ENCODE measurements at places on chromosomes 5 and 9.
A peak's percentile ranks its signal among the peaks of the same experiment; 100 is the strongest.

DNA sequence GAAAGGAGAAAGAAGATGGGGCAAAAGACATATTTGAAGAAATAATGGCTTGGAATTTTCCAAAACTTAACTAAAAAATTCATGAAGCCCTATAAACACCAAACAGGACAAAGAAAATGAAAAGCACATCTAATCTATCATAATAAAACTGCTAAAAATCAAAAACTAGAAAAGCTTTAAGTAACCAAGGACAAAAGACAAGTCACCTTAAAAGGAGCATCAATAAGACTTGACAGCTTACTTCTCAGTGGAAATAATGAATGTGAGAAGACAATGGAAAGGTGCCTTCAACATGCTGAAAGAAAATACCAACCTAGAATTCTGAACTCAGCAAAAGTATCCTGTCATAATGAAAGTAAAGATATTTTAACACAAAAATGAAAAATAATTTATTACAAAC, 27.0 kb downstream of the GTF3C4 start:
- no peak for DNase-seq

DNA sequence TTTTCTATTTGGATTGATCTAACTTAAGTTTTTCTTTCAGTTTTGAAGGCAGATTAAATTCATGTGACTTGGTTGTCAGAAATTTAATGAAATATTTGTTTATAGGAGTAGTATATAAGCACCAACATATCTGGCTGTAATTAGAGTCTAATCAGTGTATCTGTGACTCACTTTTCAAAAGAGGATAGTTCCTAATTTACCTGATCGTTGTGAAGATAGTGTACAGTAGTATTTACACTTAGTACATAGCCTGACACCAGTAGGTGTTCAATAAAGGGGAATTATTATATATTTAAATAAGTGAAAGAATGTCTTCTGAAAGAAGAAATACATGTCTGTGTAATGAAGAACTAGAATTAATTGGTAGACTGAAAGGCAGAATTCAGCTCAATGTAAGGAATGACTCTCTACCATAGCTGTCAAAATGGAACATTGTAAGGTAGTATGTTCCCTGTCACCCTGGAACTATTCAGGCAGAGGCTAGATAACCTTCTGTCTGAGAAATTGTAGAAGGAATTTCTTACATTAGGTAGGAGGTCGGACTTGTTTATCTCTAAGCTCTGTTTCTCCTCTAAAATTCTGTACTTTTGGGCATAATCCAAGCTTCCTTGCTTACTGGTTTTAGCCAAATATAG, 8.6 kb downstream of the TGFBR1 start:
- DNase-seq = no peak

DNA sequence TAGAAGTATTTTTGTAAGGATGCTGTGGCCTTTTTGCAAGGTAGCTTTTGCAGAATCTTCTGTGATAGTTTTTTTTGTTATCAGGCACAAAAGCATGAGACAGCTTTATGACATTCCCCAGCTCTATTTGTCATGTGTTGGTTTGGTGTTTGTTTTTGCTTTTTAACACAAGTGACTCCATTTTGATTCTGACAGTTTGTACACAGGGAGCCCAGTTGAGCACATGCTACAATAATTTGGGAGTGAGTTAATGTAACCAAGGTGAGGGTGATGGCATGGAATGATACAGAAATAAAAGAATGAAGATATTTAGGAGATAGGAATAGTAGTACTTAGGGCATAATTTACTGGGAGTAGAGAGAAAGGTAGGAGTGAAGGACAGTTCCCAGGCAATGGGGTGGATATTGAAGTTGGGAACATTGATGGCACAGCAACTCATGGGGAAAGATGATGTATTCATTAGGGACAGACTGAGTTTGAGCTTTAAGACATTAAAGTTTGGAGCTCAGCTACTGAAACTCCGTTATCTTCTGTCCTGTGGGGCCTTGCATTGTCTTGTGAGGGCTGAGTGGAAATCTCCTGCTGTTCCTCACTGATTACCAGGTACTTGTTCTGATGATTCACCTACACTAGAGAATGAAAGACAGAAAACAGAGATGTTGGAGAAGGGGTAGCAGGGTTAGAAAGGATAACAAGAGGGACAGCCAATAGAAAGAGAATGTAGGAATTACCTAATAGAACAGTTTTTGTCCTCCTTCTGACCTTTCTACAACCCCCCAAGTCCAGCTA, 88.3 kb upstream of the CCDC112 start:
- DNase-seq = no peak

DNA sequence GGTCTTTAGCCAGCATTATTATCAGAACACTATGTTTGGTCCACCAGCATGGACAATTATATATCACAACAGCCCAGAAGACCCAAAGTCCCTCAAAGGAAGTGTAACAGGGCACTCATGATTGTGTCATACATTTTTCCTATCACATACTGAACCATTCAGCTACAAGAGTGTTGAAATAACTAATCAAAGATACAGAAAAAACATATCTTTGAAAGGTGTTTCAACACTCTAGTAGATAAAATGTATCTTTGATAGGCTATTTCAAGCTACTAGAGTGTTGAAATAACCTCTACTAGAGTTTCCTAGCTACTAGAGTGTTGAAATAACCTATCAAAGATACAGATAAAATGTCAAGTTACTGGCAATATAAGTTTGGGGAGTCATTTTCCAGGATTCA, 545.0 kb downstream of the PRR16 start:
- DNase-seq = no peak

- DNase-seq = no peak
These were observed 132.0 kb upstream of the WWC1 start for GRCh38 chr5:168159425-168159824.

DNA sequence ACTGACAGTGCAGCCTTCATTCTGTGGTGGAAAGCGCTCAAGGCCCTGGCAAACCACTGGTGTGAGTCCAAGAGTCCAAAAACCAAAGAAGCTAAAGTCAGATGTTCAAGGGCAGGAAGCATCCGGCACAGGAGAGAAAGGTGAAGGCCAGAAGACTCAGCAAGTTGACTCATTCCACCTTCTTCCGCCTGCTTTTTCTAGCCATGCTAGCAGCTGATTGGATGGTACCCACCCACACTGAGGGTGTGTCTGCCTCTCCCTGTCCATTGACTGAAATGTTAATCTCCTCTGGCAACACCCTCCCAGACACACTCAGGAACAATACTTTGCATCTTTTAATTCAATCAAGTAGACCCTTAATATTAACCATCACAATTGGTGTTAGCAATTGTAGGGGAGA, 296.1 kb downstream of the NDUFS4 start:
- DNase-seq = no peak

DNA sequence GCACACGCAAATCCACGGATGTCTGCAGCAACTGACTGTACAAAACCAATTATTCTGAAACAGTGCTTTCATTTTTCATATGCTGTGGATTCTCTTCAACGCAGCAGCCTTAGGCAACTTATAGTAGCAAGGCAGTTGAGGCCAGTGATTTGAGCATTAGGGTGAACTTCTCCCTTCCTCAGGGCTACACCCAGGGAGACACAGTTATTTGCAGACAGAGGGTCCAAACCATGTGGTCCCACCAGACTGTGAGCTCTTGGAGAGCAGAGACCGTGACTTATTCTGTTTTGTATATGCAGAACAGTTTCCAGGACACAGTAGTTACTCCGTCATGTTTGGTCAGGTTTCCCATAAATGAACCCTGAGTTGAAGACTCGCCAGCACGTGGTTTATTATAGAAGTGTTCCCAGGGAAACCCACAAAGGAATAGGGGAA, 19.0 kb upstream of the WHRN start:
- DNase-seq = no peak

GRCh38 chr9:2016408-2017330, 1.5 kb downstream of the SMARCA2 start:
- peak; percentile 63 for DNase-seq

Measured in T-helper 22 cell (primary cell).